ENCODE measurements at places on chromosomes 4 and X.

- no peak for DNase-seq
Measured at GRCh38 chr4:72817012-72817411, 248.0 kb upstream of the ADAMTS3 start.

DNA sequence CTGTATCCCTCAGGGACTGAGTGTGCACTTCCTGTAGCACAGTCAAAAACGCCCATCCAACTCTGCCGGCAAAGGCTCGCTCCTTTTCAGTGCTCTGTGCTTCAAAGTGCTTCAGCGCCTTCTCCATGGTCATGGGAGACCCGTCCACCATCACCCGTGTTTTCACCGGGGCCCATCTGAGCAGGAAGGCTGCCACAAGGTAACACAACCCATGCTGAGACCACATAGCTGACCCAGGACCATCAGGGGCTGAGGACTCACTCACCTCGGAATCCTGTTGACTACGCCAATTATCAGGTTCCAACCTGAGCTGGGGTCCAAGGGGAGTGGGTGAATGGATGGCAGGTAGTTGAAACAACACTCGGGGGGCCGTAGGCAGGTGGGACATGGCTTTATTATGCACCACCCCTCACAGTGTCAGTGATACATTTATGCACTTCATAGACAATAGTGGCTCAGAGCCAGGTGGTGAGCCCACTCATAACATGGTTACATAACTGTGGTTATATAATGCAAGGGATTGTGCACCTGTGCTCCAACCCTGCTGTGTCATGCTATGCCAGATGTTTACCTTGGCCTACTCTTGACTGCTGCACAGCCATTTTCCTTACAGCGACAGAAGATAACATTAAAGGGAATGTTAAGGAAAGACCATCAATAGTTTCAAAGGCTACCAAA, 227.8 kb downstream of the ADGRL3 start:
- no peak for DNase-seq

- DNase-seq, result no peak
Measured at GRCh38 chrX:110284159-110284558, 33.7 kb downstream of the AMMECR1 start.

DNA sequence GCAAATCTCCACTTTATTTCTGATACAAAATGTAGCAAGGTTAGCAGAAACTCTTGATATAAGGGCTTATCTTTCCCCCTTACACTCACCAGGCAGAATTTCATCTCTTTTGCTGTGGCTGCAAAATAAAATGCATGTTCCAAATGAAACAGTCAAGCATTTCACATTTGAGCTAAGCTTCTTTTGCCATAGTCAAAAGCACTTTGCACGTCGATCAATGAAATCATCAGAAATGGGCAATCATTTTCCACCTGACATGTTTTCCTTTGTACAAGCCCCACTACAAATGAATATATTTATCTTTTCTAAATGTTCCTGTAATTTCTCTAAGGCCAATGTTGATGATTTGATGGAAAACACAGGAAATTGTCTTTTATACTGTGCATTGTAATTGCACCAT, 178.4 kb downstream of the ANKRD50 start:
- no peak for DNase-seq

DNA sequence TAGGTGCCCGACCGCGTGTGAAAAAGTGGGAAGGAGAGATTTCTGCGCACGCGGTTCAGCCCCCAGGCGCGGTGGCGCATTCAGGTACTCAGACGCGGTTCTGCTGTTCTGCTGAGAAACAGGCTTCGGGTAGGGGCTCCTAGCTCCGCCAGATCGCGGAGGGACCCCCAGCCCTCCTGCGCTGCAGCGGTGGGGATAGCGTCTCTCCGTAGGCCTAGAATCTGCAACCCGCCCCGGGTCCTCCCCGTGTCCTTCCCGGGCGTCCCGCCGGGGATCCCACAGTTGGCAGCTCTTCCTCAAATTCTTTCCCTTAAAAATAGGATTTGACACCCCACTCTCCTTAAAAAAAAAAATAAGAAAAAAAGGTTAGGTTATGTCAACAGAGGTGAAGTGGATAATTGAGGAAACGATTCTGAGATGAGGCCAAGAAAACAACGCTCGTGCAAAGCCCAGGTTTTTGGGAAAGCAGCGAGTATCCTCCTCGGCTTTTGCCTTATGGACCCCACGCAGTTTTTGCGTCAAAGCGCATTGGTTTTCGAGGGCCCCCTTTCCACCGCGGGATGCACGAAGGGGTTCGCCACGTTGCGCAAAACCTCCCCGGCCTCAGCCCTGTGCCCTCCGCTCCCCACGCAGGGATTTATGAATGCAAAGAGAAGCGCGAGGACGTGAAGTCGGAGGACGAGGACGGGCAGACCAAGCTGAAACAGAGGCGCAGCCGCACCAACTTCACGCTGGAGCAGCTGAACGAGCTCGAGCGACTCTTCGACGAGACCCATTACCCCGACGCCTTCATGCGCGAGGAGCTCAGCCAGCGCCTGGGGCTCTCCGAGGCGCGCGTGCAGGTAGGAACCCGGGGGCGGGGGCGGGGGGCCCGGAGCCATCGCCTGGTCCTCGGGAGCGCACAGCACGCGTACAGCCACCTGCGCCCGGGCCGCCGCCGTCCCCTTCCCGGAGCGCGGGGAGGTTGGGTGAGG, 3.7 kb downstream of the SHOX start:
- DNase-seq, result no peak

DNA sequence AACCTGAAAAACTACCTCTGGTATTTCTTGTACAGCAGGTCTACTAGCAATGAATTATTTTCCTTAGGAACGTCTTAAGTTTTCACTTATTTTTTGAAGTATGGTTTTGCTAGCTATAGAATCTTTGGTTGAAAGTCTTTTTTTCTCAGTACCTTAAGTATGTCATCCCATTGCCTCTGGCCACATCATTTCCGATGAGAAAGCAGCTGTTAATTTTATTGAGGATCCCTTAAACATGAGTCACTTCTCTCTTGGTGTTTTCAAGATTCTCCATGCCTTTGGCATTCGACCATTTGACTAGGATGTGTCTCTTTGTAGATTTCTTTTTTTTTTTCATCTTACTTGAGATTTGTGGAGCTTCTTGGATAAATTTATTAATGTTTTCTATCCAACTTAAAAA, 803.8 kb upstream of the AMOT start:
- no peak for DNase-seq

DNA sequence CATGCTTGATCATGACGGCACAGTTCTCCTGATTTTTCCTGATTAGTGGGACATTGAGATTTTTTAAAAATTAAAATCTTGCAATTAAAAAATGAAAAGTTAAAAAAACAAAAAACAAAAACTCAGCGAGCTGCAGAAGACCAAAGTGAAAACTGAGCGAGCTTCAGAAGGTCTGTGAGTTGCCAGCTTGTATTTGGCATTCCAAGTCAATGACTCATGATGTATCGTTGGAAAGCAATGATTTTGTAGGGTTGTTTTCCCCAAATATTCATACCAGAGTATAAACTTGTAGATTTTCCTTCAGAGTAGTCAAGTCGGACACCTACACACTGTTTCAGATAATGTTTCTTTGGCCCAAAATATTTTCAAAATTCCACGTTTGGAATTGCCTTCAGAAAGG, 76.9 kb downstream of the LRRC66 start:
- DNase-seq, result no peak

Data from CD4-positive, alpha-beta T cell treated with Interleukin-17A for 1 hour (primary cell).